ENCODE measurements at places on chromosomes 7 and 10. TPM values are rescaled to one million over a fixed set of nuclear protein-coding genes. Genes with fewer than 3 reads are reported as not detected.

CDC14C gene
- not detected for total RNA-seq

FFAR4 gene
- not detected for total RNA-seq

GPR37 gene
- total RNA-seq, result not detected

GSTO2 gene
- 0.49 TPM for total RNA-seq

GNAT3 gene
- not detected for total RNA-seq

ATRNL1 gene
- total RNA-seq, result not detected

ANKRD61 gene
- not detected for total RNA-seq

AGMO gene
- total RNA-seq, result not detected

WDR37 gene
- total RNA-seq, result 23.7 TPM

HSPA12A gene
- 0.08 TPM for total RNA-seq

VPS37D gene
- total RNA-seq, result 1.3 TPM

OR2A25 gene
- total RNA-seq, result not detected

ENTPD1 gene
- total RNA-seq, result 0.69 TPM

AEBP1 gene
- 22.6 TPM for total RNA-seq

TMEM72 gene
- total RNA-seq, result not detected

CREB5 gene
- total RNA-seq, result not detected

HOGA1 gene
- total RNA-seq, result not detected

CC2D2B gene
- not detected for total RNA-seq

SLC26A3 gene
- not detected for total RNA-seq
